ENCODE measurements at places on chromosomes 13 and 19.

DNA sequence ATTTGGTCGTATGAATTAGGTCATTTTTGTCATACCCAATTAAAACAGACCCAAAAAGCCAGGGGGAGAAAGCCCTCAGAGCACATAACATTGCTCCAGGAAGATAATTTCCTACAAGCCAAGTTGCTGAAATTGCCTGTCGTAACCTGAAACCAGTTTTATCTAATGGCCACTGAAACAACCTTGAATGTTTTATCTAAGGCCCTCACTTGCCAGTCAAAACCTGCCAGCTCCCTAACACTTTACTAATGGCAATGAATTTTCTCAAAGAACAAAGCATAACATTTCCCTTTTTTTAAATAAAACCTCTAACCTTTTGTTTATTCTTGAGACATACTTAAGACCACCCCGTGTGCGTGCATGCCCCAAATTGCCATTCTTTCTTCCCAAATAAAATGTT lies 496.2 kb upstream of the KLHL1 start:
- no peak for DNase-seq

- DNase-seq = no peak
Observed at GRCh38 chr19:31902821-31903220, 442.6 kb upstream of the ZNF507 start.

GRCh38 chr13:63198071-63198470 lies 1782.4 kb upstream of the PCDH20 start:
- DNase-seq = no peak

DNA sequence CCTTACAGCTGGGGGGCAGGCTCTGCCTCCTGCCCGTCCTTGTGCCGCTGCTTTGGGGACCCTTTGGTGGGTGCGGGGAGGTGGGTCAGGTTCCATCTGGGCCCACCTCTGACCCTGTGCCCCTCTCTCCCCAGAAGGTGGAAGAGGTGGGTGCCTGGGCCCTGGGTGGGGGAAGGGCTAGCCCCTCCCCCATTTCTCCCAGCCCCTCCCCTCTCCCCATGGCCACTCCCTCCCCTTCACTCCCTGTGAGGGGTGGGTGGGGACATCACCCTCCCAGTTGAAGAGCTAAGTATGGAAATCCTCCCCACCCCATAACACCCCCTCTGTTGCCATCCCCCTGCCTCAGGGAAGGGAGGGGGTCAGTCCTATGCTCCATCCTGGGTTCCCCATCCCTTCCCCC lies 14.2 kb downstream of the ARHGEF1 start:
- no peak for DNase-seq

DNA sequence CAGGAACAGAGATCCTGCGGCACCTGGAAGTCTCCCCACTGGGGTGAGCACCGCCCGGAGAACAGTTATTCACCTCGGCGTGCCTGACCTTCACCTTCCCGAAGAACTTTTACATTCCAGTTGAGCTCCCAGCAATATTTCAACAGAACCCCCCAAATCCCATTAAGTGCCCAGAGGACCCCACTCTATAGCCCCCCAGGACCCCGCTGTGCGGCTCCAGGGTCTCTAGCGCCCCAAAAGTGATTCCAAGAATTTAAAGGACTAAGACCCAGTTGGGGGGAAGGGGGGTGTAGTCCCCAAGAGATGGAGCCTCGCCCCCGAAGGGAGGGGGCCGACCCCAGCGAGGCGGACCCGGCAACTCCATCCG lies 480 bp downstream of the GPR108 start:
- no peak for DNase-seq

Measured in activated T-helper 1 cell treated with Interleukin-2 at 50 U/mL for 16 hours (primary cell).